ENCODE measurements at places on chromosomes 4 and X. TPM values are rescaled to one million over a fixed set of nuclear protein-coding genes. Genes with fewer than 3 reads are reported as not detected.

DNA sequence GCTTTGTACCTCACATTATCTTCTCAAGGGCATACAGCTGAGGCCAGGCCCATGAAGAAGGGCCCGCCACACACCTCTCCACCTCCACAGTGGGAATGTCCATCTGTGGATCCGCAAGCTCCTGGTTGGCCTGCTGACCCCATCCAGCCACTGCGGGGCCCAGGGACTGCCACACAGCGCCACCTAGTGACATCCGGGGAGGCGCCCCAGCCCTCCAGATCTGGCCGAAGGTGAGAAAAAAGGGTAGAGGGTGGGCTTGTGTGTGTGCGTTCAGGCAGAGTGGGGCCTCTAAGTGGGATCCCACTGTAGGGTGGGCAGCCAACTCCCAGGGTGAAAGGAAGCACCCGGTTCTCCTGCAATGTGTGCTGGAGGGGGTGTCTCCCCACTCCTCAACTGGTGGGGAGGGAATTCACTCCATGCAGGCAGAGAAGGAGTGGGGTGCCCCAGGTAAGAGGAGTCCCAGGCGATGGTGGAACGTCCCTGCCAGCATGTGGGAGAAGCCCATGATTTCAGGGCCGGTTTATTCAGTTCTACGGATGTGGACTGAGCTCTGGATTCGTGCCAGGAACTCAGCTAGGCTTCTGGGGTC lies 117.3 kb downstream of the ENPP6 start:
- no peak for DNase-seq

DNA sequence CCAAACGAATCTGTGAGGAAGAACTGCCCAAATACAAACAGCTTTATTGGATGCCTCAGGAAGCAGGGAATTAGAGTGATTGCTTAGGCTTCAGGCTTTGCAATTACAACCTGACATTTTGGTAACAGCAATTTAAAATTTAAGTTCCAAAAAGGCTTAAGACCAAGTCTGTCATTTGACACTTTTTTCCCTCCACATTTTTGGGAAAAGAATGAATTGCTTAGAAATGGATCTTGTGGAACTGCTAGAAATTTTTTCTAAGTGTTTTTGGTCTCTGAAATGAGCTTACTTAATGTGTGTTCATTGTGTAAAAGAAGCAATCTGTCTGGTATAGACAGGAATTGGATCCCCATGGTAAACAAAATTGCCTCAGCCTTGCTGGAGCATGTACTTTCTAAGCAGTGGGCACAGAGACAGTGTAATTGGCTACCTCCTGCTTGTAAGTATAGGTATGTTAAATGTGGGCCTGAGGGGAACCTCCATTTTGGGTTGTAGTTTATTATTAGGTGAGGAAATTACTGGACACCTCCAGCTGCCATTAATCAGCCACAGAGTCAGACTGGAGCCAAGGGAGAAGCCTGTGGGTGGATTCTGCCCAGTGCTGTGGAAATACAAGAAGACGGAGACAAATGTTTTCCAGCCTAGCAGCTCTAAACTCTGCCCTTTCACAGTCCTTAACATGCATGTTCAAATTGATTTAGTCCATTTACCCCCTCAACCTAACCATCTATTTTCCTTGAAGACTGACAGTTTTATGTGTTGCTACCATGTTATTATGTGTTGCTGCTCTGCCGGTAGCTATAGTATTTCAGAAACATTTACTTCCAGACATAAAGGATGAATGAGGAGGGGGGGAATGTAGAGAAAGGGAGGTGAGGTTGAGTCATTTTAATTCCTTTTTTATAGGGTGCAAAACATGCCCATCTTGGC lies 473.0 kb downstream of the SPRY1 start:
- peak; percentile 59 for DNase-seq

IBSP gene
- polyA plus RNA-seq: not detected

MAGEB10 gene
- polyA plus RNA-seq: not detected

- DNase-seq: peak; percentile 21
Measured at GRCh38 chr4:121951521-121952110, at the start of gene TRPC3. Gene TRPC3 (minus strand): TSS chr4:121952060. CDS start chr4:121951680, 380 bp downstream.

GRCh38 chrX:153245288-153245731 lies 66.2 kb downstream of the MAGEA1 start:
- no peak for DNase-seq

DNA sequence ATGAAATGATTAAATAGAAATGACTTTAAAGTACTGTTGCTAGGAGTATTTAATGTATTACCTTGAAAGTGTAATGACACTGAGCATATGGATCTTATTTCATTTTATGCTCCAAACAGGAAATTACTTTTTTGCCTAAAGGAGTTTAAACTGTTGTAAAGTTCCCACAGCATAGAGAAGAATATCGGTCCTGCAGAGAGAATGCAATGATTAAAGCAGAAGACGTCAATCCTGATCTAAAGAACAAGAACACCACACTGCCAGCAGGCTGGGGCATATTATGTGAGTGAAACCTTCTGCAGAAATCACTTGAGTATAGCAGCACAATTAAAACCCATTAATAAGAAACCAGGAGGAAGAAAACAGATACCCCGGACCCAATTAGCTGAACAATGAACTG lies 72.8 kb upstream of the CAMK2D start:
- no peak for DNase-seq

DNA sequence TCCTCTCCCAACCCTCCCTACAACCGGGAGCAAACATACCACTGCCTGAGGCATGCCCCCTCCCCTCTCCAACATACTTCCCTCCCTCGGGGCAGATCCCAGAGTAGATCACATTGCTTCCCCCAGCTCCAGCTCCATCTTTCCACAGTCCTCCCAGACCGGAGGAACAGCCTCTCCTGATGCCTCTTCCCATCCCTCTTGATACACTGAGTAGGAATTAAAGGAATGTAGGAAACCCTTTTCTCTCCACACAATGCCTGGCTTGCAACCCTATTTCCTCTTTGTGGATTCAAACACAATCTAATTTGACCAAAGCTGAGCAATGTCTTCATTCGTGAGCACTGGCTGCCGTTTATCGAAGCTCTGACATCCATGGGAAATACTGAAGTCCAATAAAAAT lies 339.8 kb downstream of the BCOR start:
- DNase-seq: no peak

DNA sequence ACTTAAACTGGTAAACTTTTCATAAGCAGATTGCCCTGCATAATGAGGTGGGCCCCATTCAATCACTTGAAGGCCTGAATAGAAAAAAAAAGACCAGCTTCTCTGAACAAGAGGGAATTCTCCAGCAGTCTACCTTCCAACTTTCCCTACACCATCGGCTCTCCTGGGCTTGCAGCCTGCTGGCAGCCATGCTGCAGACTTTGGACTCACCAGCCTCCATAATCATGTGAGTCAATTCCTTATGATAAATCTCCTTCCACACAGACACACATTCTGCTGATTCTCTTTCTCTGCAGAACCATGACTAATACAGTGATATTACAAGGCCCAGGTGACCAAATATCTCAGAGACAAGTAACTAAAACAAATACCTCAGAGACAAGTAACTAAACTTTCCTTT lies 113.8 kb upstream of the WDR17 start:
- no peak for DNase-seq

GRCh38 chr4:42915484-42915883 lies 23.0 kb downstream of the GRXCR1 start:
- DNase-seq: no peak

DNA sequence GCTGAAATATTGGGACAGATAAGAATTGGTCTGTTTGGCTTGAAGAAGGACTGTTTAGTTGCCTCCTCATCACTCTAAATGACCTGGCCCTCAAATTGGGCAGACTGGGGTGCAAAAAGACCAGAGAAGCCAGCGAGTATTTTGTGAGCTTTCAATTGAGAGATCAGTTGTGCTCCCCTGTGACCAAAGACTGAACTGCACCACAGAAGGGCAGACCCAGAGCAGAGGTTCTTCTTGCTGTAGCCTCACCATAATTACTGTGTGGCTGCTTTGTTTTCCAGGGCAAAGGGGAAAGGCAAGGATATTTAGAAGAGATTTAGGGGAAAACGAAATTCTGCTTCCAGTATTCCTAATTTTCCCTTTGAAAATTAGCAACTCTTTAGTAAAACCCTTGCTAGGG lies 104.0 kb upstream of the MBNL3 start:
- no peak for DNase-seq

- no peak for DNase-seq
Measured at GRCh38 chrX:71911731-71912050, 1.0 kb downstream of the NHSL2 start.

DNA sequence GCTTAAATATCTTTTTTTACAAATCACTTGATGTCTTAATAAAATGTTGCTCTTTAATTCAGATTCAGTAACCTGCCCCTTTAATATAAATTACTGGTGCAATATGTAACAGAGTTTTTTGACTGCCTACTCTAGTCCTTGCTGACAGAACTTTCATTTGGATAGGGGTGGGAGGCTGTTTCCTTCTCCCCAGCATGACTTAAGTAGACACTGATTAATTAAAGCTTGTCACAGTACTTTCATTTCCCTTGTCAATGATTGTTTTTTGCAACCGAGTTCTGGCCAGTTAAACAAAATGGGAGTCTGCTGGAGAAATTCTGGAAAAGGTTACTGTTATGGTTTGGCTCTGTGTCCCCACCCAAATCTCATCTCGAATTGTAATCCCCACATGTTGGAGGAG lies 37.3 kb upstream of the BBS12 start:
- DNase-seq: no peak

SYNPO2 gene
- 13.2 TPM for polyA plus RNA-seq

DNA sequence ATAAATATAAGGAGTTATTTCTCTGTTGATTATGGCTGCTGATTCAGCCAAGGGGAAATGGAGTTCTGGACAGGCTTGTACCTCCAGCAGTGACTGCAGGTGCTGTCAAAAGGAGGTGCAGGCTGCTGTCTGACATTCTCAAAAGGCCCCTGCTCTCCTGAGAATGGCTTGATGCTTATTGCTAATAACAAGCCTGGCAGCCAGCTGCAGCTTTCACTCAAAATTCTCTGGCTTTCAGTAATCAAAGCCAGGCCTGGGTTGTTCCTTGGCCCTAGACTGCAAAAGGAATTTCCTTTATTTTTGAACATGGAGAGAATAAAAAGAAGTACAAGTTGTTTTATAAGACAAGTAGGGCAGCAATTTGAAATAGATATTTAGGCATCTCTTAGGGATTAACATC lies 575.9 kb downstream of the MID1IP1 start:
- DNase-seq: no peak

GPR78 gene
- 0.54 TPM for polyA plus RNA-seq

- DNase-seq: peak; percentile 51
Measured at GRCh38 chr4:19693936-19694570, 557.7 kb upstream of the SLIT2 start.

DNA sequence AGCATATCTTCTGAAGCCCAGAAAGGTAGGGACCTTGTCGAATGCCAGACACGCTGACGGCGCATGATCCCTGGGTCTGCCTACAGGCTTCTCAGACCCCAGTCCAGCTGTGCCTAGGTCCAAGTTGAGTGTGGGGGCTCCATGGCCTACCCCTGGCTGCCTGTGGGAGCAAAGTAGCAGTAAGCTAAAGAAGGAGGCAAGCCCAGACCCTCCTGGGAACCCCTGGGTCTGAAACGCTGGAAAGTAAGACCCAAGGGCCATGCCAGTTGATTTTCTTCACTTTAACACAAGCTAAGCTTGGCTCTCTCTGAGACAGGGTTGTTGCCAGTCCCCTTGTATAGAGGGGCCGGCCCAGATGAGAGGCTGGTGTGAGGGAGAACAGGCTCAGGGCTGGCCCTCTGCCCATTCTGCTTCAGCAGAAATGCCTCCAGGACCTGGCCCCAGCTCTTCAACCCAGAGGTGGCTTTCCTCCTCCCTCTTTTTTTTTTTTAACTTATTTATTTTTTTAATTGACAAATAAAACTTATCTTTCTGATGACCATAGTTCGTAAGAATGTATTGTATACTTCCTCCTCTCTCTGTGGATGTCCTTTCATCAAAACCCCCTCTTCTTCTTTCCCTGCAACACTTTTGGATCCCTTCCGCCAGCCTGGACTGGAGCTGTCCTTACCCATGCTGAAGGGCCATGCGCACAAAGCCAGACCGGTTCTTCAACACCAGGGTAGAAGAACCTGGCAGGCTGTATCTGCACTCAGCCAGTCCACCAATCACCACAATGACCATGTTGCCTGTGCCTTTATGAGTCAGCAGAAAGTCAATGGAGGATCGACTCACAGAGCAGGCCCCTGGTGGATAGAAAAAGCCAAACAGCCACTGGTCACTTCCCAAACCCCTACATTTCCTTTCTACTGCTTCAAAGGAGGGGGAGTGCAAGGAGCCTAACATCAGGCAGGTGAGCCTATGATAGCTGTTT lies 7.1 kb downstream of the AWAT2 start:
- DNase-seq: no peak

SLC25A5 gene
- 328 TPM for polyA plus RNA-seq

GRCh38 chr4:138003248-138003647 lies 238.9 kb downstream of the SLC7A11 start:
- no peak for DNase-seq

- DNase-seq: no peak
Measured at GRCh38 chr4:55347610-55348228, 1.7 kb downstream of the SRD5A3 start.

DNA sequence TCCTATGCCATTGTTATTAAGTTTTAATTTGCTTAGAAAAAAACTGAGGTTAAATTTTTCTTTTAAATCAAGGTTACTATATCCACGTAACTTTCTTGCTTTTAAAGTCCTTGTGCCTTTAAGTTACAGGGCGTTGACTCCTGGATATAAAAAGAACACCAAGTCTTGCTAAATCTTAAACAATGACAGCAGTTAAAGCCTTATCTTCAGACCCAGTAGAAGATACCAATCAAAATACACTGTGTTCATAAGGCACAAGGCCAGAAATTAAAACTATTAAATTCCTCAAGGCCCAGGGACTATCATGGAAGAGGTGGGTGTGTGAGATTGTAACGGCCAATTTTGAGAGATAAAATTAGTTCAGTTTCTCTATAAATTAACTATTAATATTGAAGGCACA lies 60.4 kb downstream of the PAGE2 start:
- DNase-seq: no peak

TEX13C gene
- not detected for polyA plus RNA-seq

- DNase-seq: no peak
Measured at GRCh38 chr4:87677731-87678130, 27.7 kb downstream of the DMP1 start.
